ENCODE measurements at places on chromosomes 13 and 19. TPM values are rescaled to one million over a fixed set of nuclear protein-coding genes. Genes with fewer than 3 reads are reported as not detected.

DNA sequence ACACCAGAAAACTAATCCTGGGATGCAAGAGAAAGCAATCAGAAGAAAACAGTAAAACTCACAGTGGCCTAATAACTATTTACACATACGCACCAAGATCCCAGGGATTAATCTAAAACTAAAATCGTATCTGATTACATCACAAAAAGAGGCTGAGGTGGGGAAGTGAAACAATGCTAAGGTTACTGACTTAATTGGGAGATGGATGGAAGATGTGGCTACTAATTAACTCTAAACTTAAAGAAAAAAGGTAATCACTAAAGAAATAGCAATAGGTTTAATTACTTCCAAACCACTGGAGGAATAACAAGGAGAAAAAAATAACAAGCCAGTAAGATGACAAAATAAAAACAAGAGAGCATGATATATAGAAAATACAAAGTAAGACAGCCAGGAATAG lies 50.4 kb downstream of the NUFIP1 start:
- no peak overlapping the region for H3K4me3 ChIP-seq
- H3K27me3 ChIP-seq: no peaks in the 10 kb centered on the region
- no peak for DNase-seq

GRCh38 chr13:30105381-30105780 lies 202.0 kb downstream of the KATNAL1 start:
- H3K27ac ChIP-seq: no peak overlapping the region
- no peaks in the 10 kb centered on the region for H3K36me3 ChIP-seq
- peaks cover 11% of the 10 kb centered on the region for H3K4me1 ChIP-seq
- H3K4me3 ChIP-seq: no peak overlapping the region
- peak; percentile 53 for DNase-seq
- H3K27me3 ChIP-seq: no peaks in the 10 kb centered on the region

Gene CEACAM1
- not detected for total RNA-seq

Gene NUMBL
- total RNA-seq: 17.1 TPM

Gene OR7A5
- total RNA-seq: not detected

Gene PET100
- 25.0 TPM for total RNA-seq

DNA sequence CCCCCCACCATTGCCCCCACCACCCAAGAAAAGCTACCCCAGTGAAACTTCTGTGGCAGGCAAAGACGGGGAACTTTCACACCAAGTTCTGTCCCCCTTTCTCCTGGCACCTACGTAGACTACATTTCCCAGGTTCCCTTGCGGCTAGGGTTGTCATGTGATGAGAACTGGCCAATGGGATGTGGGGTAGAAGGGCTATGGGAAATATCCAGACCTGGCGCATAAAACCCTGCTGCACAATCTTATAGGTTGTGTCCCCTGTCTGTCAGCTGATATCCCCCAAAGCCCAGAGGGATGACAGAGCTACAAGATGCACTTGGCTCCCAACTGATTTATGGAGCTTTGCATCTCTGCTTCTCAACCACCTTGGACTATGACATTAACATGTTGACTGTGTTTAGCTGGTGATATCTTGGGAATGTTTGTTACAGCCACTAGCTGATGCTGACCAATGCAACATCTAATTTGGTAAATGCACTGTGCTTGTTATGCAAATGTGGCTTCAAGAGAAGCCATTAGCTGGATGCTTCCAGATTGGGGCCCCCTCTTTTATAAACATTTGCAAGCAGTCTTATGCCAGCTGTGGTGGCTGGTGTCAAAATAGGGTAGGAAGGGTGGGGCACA lies 6.1 kb downstream of the SH2D3A start:
- H3K27ac ChIP-seq: no peak overlapping the region
- no peaks in the 10 kb centered on the region for H3K36me3 ChIP-seq
- H3K4me1 ChIP-seq: no peaks in the 10 kb centered on the region

Gene PSG4
- total RNA-seq: not detected

DNA sequence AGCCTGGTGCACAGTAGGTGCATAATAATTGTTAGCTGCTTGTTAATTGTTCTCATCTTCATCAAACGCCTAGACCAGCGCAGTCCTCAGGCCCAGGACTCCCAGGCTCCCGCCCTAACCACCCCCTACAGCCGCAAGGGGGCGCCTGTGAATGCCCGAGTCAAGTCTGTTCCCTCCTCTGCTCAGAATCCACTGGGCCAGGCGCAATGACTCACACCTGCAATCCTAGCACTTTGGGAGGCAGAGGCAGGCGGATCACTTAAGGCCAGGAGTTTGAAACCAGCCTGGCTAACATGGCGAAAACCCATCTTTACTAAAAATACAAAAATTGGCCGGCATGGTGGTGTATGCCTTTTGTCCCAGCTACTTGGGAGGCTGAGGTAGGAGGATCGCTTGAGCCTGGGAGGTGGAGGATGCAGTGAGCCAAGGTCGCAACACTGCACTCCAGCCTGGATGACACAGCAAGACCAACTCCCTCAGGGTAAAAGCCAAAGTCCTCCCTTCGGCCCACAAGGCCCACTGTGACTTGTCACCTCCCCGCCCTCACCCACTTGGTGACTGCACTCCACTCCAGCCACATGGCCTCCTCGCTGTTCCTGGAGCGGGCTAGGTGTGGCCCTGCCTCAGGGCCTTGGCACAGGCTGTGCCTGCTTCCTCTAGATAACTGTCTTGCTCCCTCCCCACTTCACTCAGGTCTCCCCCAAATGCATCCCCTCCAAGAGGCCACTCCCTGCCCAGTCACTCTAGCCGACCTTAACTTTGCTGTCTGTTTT lies 9.1 kb downstream of the ZNF653 start:
- H3K36me3 ChIP-seq: peaks cover 6% of the 10 kb centered on the region
- peaks cover 9% of the 10 kb centered on the region for H3K4me1 ChIP-seq
- H3K27ac ChIP-seq: no peak overlapping the region
- DNase-seq: peak; percentile 73
- no peak overlapping the region for H3K4me3 ChIP-seq
- no peaks in the 10 kb centered on the region for H3K27me3 ChIP-seq

Gene PGLYRP2
- total RNA-seq: not detected

Gene CACNG7
- 1.9 TPM for total RNA-seq

GRCh38 chr19:40413291-40413845 lies at the start of gene PRX:
PRX (minus strand) TSS chr19:40413378; CDS start chr19:40407932, 5,446 bp downstream.
- H3K4me3 ChIP-seq: no peak within 1 kb of the TSS
- H3K27me3 ChIP-seq: no peaks in the 10 kb centered on the region
- H3K4me1 ChIP-seq: peaks cover 22% of the 10 kb centered on the region
- no peak for DNase-seq

DNA sequence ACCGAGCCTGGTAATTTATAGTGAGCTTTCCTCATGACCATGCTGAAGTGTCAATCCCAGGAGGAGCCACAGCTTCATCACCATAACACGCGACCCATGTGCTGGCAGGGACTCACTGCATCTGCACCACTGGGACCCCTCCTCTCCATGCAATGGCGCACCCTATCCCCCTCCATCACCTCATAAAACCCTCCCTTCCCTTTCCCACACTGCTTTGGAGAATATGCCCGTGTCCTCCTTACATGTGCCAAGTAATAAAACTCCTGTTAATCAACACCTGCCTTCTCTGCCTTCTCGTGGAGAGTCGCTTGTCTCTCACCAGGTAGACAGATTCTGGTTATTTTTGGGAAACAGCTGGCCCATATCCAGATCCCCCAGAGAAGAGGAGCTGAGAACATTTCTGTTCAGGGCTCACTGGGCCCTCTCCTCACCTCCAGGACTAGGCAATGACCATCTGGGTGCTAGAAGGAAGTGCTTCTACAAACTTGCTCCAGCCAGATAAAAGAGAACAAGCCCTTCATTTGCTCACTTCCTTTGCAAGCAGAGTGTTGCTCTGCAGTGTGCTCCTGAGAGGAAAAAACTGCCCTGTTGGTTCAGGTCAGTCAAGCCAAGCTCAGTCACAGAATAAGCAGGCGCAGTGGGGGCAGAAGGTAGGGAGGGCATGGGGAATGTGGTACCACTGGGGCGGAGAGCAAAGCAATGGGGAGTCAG lies 894.3 kb downstream of the UQCRFS1 start:
- H3K27me3 ChIP-seq: no peaks in the 10 kb centered on the region
- H3K27ac ChIP-seq: no peak overlapping the region
- H3K4me1 ChIP-seq: no peaks in the 10 kb centered on the region
- no peaks in the 10 kb centered on the region for H3K36me3 ChIP-seq

DNA sequence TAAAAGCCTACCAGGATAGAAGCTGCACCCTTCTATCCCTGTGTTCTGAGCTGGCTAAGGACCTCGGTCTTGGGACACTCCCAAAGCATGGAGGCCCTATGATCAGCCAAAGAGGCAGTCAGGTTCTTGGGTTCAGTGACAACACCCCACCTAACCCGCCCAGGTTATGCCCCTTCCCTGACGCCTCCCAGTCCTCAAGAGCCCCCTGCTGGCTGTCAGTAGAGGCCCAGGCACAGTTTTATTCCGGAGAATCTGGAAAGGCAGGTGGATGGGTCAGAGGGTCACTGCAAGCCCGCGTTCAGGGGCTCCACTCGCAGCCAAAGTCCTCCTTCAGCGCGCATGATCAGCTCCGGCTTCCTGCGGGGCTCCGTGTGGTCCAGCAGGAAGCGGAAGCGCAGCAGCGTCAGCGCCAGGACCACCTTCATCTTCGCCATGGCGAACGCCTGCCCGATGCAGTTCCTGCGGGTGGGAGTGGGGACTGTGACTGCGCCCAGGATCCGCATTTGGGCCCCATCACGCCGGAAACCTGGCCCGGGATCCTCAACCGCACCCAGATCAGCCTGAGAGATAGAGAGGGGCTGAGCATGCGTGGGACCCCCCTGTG lies 22.3 kb downstream of the OR10H3 start:
- DNase-seq: no peak
- no peak overlapping the region for H3K27ac ChIP-seq
- H3K27me3 ChIP-seq: no peaks in the 10 kb centered on the region
- no peaks in the 10 kb centered on the region for H3K36me3 ChIP-seq
- H3K4me3 ChIP-seq: no peak overlapping the region
- no peaks in the 10 kb centered on the region for H3K4me1 ChIP-seq

DNA sequence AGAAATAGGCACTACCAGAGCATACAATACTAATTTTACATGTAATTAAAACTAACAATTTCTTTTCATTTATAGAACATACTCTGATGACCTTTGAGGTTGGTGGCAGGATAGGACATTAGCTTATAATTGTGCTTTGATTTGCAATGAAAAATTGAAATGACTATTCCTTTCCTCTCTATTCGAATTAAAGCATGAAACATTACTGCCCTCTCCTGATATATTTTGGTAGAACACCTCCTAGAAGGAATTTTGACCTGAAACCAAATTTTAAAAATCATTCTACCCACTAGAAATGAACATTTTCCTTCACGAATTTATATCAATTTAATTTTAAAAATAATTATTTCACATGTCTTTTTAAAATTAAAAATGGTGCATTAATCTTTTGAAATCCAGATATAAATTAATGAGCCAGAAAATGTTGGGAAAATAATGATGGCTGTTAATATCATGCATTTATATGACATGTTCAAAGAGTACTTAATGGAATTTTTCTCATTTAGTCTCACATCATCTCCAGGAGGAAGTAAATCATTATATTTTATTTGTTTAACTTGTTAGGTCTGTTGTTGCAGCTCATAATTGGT lies 556.3 kb upstream of the ARGLU1 start:
- no peak overlapping the region for H3K4me3 ChIP-seq
- peak; percentile 33 for DNase-seq
- peaks cover 5% of the 10 kb centered on the region for H3K27me3 ChIP-seq
- H3K4me1 ChIP-seq: no peaks in the 10 kb centered on the region
- H3K36me3 ChIP-seq: no peaks in the 10 kb centered on the region

Gene PRKCG
- 4.3 TPM for total RNA-seq

DNA sequence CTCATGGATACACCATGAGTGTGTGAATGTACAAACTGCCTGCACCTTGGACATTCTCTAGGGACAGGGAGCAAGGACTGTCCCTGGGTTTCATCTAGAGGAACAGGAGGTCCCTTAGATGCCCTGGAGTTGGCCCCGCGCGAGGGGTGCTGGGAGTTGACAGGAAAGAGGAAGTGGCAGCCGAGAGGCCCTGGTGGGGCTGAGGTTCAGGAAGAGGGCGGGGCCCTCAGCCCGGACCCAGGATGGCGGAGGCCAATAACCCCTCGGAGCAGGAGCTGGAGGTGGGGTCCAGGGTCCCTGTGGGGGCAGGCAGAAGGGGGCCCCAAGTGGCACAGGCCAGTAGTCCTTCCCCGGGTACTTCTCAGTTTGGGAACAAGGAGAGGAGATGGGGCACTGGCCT lies 6.9 kb downstream of the PKN1 start:
- H3K4me1 ChIP-seq: no peaks in the 10 kb centered on the region
- H3K36me3 ChIP-seq: peaks cover 23% of the 10 kb centered on the region
- H3K27me3 ChIP-seq: no peaks in the 10 kb centered on the region
- H3K27ac ChIP-seq: no peak overlapping the region
- no peak for DNase-seq
- H3K4me3 ChIP-seq: no peak overlapping the region

Gene MUC16
- not detected for total RNA-seq

Gene RASAL3
- total RNA-seq: not detected

DNA sequence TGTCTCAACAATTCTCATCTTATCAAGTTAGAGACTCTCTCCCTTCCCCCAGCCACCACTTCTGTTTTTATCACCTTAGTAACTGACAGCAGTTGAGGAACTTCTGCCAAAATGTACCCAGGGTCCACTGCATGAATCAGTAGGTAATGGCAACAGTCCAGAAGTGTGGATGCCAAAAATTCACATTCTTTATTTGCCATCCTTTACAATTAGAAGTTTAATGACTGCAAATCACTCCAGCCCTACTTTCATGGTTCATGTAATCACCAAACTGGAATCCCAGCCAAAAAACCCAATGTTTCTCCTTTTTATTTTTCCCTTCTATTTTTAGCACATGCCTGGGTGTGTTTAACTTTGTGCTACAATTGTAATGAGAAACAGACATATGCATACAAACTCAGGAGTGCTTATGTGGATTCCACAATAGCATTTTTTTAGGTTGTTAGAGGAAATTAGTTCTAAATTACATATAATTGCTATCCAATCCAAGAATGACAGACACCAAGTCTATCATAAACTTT lies 243.5 kb downstream of the RGCC start:
- H3K4me1 ChIP-seq: peaks cover 10% of the 10 kb centered on the region
- no peak overlapping the region for H3K4me3 ChIP-seq
- H3K27me3 ChIP-seq: no peaks in the 10 kb centered on the region
- DNase-seq: peak; percentile 69
- no peak overlapping the region for H3K27ac ChIP-seq

Gene ZNF470
- 8.0 TPM for total RNA-seq

DNA sequence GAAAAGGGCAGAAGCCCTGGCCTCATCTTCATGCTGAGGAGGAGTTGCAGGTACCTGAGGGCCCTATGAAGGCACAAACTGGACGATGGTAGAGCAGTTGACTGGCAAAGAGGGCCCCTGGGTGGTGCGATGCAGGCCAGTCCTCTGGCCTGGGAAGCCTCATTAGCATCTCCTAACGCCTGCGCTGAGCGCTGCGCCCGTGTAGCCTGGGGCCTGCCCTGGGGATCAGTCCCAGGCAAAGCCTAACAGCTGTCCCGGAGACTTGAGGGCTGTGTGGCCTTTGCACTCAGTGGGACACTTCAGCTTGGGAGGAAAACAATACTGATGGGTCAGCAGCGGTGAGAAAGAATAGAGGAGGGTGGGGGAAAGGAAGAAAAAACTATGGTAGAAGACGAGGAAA lies 187.7 kb downstream of the RAP2A start:
- H3K4me3 ChIP-seq: no peak overlapping the region
- no peaks in the 10 kb centered on the region for H3K27me3 ChIP-seq
- H3K4me1 ChIP-seq: no peaks in the 10 kb centered on the region
- DNase-seq: no peak

Gene GPR4
- total RNA-seq: 0.14 TPM

GRCh38 chr19:18520848-18521691 lies 800 bp downstream of the ELL start:
- DNase-seq: peak; percentile 34
- peaks cover 14% of the 10 kb centered on the region for H3K4me1 ChIP-seq
- H3K27me3 ChIP-seq: no peaks in the 10 kb centered on the region
- H3K36me3 ChIP-seq: no peaks in the 10 kb centered on the region
- peak overlapping the region; percentile 95 for H3K27ac ChIP-seq

Measured in cardiac muscle cell (in vitro differentiated cells and primary cell).